BJ (cell line): ENCODE measurements at places on chromosomes 2 and 18. TPM values are rescaled to one million over a fixed set of nuclear protein-coding genes. Genes with fewer than 3 reads are reported as not detected.
A peak's percentile ranks its signal among the peaks of the same experiment; 100 is the strongest.

DNA sequence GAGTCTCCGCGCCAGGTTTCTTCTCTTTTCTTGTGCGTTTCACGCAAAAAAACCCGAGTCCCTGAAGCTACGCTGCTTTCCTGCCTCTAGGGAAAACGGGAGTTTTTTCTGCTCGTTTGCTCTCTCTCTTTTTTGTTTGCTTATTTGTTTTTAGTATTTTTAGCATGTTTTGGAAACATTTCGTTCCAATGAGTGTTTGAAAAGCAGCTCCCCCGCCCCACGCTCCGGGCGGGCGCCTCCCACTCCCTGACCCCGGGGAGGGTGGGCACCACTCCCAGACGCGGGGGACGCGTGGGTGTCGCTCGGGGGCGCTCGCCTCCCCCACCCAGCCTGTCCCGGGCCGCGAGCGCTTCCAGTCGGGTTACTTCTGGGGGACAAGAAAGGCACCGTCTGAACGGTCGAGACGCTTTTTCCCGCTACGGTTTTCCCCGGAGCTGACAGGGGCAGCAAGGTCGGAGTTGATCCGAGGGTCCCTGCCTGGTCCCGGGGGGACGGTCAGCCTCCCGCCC lies 446 bp upstream of the EFHD1 start:
- peak; percentile 35 for DNase-seq

GRCh38 chr2:216584112-216584511 lies 49.1 kb upstream of the IGFBP2 start:
- no peak for DNase-seq

Gene RNF125
- 0.07 and 0.12 TPM in 2 replicates for polyA plus RNA-seq

Gene RGPD3
- 0.02 and 0.10 TPM in 2 replicates for polyA plus RNA-seq

- DNase-seq = peak; percentile 49
Measured at GRCh38 chr2:85445316-85446295, 27.1 kb downstream of the SH2D6 start.

DNA sequence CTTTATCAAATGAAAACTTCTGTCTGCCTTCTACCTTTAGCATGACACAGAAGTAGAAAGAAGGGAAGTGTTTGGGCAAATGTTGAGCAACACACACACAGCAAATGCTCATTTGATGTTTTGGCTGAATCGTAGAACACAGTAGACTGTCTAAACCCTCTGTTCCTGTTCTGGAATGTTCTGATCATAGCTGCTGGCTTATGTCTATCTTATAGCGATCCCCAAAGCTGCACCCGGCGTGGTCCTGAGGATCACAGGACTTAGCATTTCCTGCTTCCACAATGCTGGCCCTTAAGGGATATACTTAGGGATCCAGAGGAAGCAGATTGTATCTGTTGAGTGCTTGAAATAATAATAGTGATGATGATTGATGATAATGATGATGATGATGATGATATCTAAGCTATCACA lies 15.2 kb downstream of the GNLY start:
- DNase-seq = no peak
